ENCODE measurements at places on chromosomes 3 and 15.

DNA sequence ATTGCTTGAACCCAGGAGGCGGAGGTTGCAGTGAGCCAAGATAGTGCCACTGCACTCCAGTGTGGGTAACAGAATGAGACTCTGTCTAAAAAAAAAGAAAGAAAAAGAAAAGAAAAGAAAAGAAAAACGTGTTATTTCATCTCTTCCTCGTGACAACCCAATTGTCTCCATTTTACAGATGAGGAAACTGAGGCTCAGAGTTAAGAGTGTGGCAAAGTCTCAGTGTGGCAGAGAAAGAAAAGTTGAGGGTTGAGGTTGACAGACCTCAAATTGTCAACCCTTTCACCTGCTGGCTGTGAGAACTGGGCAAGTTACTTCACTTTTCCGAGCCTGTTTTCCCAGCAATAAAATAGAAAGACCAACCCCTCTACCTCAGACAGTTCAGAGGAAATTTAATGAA is 59.6 kb downstream of the TM4SF4 start:
- DNase-seq, result no peak

GRCh38 chr3:58190291-58190690 is 20.5 kb downstream of the DNASE1L3 start:
- no peak for DNase-seq

GRCh38 chr3:72538070-72538745 is 310.0 kb downstream of the SHQ1 start:
- no peak for DNase-seq

DNA sequence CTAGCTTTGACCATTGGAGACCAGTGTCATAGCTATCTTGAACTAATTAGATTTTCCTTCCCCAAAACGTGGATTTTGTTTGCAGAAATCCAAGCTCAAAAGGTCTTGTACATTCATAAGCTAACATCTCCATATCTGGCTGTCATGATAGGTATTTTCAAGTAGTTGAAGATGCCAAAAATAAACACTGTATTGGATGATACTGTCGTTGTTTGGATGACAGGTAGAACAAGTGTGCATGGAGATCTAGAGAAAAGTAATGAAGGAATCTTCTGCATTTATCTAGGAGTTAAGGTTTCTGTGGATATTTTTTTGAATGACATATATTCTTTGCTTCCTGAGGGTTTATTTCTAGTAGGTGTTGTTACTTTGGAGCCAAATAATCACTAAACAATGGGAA is 1696.1 kb downstream of the SI start:
- DNase-seq, result no peak

GRCh38 chr3:149067883-149068282 is 18.4 kb downstream of the HLTF start:
- DNase-seq, result no peak

GRCh38 chr15:40759961-40760360 is 3.9 kb upstream of the GCHFR start:
- no peak for DNase-seq

GRCh38 chr15:77720655-77721054 is 87.9 kb upstream of the LINGO1 start:
- DNase-seq, result no peak

DNA sequence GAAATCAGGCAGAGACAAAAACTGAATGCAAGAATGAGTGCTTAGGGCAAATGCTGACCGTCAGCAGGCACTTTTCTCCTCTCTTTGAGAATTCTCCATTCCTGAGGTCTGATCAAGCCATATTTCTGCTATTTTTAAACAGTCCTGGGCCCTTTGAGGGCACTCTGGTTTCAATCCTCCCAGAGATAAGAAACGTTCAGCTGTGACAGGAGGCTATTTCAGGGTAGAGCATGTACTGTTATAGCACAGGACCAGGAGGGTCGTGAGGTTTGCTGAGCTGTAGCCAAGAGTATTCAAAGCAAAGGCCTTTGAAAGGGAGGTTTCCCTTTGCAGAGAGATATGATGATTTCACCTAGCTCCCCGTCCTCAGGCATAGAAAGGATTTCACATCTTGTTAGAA is 39.6 kb upstream of the PDZRN3 start:
- no peak for DNase-seq

DNA sequence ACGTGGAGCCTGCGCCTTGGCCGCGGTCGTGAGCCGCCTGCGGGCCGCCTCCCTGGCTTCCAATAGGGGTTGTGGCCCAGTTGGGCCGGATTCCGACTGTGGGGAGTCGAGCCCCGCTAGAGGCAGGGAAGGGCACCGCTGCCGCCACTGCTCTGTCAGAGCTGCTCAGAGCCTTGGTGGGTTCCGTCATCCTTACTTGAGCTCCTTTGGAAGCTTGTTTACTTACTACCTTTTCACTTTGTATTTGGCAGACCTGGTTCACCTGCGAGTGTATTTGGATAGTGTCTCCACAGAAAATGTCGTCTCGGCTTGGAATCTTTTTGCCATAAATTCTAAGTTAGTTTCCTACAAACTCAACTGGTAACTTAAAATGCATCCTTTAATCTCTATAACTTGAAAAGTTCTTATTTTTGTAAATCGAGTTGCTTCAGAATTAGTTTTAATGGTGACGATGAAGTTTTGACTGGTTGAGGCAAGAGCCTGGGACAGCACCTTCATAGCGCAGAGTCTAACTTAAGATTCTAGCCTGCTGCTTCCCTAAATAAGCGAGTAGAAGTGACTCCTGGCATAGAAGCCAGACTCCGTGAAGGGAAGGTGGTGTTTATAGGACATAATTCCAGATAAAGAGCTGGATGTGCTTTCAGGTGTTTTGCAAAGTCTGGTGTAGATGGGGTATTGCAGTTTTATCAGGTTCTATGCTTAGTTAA is 800 bp downstream of the DAG1 start:
- DNase-seq, result no peak

DNA sequence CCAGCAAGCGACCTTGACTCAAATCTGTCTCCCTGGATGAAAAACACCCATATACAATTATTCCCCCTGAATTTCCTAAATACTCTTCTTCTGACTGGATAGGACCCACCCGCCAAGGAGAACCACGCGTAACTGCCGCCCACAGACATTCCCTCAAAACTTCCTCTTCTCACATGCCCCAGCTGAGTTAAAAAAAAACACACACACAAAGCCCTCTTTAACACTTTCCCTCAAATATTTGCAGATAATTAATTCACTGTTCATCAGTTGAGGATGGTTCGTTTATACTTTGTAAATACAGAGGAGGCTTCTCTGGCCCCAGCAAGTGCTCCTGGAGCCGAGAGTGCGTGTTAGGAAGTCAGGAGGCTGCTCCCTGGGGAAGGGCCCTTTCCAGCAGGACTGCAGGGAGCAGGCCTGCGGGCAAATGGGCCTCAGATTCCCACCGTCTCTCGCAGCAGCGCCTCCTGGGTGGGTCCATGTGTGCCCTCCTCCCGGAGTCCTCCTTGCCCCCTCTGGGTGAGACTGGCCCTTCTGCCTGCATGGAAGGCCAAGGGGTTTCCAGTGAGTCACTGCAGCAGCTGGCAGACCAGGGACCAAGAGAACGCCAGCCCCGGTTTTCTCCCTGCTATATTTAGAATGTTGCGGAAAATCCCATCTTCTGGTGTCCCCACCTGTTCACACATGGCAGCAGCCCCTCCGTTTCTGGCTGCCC is 46.8 kb downstream of the MGLL start:
- DNase-seq, result no peak

GRCh38 chr3:177882124-177882648 is 654.0 kb upstream of the KCNMB2 start:
- DNase-seq, result no peak

GRCh38 chr15:67869701-67870100 is 29.9 kb upstream of the RNU6-1 start:
- DNase-seq, result no peak

DNA sequence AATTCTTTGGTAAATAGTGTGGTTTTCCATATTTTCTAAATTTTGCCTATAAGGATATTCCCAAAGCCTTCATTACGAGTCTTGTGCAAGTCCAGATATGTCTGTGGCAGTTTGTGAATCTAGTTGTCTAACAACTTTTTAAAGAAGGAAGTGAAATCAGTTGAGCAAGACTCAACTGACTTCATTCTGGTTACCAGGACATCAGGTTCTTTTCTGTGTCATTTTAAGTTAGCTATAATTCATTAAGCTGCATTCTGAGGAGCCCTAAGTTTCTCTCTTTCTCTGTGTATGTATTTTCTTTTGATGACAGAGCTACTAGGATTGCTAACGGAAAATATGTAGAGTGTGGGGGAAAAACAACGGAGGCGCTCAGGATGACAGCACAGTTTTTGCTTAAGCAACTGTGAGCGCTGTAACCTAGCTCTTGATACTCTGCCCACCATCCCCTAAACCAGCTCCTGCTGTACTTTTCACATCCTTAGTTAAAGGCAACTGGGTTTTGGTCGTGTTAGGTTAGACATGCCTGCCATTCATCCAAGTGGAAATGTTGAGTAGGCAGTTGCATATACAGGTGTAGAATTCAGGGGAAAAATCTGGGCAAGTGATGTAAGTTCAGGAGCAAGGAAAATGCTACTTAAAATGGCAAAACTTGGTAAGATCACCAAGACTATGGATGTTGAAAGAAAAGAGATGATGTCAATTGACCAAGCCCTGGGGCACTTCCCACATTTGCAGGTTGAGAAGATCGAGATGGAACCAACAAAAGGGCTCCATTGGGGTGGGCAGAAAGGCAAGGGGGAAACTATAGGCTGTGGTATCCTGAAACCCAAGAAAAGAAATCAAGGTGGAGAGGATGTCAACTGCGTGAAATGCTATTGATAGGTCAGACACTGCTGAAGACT is 9.2 kb downstream of the MFSD1 start:
- no peak for DNase-seq

DNA sequence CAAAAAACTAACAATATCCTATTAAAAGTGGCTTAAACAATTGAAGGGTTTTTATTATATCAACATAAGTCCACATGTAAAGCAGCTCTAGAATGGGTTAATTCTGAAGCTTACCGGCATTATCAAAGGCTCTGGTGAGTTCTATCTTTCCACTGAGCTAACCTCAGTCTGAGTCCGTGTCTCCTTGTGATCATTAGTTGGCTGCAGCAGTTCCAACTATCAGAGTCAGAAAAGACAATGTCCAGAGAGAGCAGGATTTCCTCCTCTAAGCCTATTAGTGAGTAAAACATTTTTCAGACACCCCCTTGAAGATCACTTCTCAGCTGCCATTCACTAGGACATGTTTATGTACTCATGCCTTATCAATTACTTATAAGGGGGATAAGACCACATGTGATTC is 49.9 kb downstream of the DHX36 start:
- DNase-seq, result no peak

DNA sequence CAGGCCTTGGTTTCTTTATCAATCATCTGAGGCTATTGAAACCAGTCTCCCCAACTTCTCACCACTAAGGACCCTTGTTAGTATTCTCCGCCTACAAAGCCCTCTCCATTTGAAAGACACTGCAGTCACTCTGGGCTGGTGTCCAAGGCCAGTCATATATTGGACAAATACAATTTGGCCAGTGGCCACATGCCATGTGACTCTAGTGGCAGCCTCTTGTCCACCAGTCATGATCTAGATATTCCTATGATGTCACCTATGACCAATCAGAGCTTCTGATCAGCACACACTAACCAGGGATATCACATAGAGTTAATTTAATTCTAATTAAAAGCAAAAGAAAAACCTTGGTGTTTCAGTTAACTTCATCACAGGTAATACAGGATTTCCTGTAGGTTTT is 68.2 kb downstream of the RAB11A start:
- DNase-seq, result no peak

GRCh38 chr3:27431116-27431515 is 53.1 kb downstream of the SLC4A7 start:
- peak; percentile 92 for DNase-seq

- no peak for DNase-seq
Measured at GRCh38 chr15:75675579-75676404, 28.1 kb downstream of the SNX33 start.

Measured in AG09309 (cell line).